ENCODE measurements at places on chromosomes 11 and 22.

GRCh38 chr11:26573896-26574295 lies 1.8 kb upstream of the MUC15 start:
- DNase-seq, result no peak

GRCh38 chr22:25101986-25102385 lies 97.7 kb upstream of the CRYBB3 start:
- DNase-seq, result no peak

GRCh38 chr22:50360578-50360977 lies 17.5 kb downstream of the PPP6R2 start:
- no peak for DNase-seq

DNA sequence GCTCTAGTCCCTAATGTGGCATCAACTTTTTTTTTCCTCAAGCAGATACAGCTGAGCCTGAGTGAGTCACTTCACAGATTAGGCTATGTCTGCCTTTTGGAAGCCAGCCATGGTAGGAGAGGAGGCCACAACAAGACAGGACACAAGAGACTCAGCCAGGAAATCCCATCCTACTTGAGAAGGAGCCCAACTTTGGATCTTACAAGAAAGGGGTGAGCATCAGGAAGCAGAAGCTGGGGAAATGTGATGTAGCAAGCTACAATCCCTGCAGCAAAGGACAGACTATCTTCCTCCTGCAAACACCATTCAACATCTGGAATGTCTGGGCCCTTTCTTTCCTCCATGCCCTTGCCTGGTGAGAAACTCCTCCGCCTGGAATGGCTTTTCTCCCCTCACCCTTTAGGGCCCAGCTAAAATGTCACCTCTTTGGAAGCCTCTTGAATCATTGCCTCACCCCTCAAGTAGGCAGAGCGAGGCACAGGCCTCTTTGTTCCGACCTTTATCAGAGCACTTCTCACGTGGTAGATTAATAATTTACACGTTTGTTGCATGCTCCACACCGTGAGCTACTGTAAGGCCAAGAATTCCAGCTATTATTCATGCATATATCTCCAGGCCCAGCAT lies 156.4 kb upstream of the PITPNB start:
- DNase-seq, result peak; percentile 48

DNA sequence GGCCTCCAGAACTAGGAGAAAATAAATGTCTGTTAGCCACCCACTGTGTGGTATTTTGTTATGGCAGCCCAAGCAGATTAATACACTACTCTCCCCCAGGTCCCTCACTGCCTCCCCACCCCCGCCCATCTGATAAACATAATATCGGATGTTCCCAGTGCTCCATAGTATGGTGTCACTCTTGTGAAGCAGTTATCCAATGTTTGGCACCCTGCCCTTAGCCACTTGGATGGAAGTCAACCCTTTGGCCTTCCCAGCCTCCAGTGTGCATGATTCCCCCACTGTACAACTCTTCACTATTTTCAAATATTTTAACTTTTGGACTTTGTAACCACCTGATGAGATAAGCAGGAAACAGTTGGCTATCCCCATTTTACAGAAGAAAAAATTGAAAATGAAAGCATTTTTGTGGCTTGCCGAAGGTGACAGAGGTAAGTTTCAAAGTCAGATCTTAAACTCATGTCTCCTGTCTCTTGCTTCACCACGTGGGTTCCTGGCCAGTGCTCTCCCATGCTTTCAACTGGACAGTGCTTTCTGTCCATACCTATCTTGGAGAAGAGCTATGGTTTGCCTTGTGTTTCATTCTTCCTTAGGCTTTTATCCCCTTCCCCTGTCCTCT lies 53.2 kb downstream of the ALX4 start:
- no peak for DNase-seq

DNA sequence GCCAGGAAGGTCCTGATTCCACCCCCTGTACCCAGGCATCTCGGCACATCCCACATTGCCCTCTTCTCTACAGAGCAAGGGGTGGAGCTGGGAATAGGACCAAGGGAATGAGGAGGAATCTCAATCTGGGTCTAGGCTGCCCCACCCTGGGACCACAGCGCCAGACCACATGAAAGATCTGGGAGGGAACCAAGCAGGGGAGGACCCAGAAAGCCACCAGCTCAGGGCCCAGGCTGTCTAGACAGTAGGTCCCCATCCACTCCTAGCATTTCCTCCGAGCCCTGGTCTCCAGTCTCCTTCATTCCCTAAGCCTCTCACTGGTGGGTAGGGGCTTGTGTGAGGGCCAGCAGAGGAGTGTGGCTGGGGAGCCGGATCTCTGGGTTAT lies 11.6 kb downstream of the PHLDB1 start:
- peak; percentile 42 for DNase-seq

GRCh38 chr11:7495882-7496551 lies 10.7 kb downstream of the OLFML1 start:
- DNase-seq, result no peak

- no peak for DNase-seq
Observed at GRCh38 chr11:3738723-3739122, 58.6 kb downstream of the NUP98 start.

- DNase-seq, result no peak
Observed at GRCh38 chr11:130549393-130549999, 101.1 kb downstream of the ADAMTS15 start.

DNA sequence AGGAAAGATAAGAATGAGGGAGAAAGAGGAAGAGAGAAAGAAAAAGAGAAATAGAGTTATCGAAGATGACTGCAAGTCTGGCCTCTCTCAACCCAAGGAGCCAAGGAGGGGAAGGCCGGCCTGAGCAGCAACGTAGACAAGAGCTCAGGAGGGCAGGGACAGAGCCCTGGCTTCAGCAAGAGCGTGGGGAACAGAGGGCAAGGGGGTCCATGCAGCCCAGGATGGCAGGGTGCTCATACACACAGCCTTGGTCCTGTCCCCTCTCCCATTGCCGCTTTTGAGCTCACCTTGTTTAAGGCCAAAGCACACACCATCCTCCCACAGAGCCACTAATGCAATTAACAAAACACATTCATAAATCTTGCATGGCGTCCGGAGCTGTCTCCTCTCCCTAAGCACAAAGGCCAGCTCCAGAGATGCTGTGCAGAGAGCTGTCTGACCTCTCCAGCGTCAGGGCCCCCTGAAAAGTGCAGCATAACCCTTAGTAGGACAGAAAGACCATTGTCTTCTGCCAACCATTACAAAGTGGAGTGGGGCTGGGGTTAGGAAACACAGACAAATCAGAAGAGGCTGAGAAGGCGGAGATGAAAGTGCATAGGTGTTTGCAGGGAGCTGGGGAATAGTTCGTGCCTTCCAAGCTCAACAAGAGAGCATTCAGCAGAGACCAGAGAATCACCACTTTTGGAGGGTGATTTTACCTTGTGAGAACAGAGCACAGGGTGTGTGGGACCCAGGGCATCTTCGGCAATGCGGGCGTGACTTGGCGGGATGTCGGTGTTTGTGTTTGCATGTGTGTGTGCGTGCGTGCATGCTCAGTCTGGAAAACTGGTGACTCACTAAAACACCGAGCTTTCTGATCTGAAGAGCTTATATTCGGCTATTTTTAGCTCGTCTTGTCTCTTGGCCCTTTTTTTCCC lies 28.2 kb upstream of the JAM3 start:
- no peak for DNase-seq

- DNase-seq, result no peak
Observed at GRCh38 chr11:120147950-120148270, 10.0 kb upstream of the TRIM29 start.

DNA sequence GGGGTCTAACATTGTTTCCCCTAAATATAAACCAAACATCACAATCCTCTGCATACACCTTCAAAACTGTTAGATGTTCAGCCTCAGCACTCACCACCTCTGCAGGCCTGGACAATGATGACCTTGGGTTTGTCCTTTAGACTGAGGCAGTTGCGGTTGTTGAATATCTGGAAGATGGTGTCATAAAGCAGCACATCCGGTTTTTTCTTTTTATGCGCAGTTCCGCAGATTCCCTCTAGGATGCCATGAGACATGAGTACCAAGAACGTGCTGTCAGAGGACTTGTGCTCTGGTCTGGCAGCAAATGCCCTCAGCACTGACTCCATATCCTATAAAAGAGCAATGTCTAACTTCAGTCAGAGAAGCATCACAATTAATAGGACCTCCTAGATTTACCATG lies 22.8 kb downstream of the CASP5 start:
- peak; percentile 16 for DNase-seq

- DNase-seq, result no peak
Observed at GRCh38 chr11:34987617-34988016, 71.2 kb downstream of the PDHX start.

GRCh38 chr11:35237860-35238715 lies 99.1 kb downstream of the CD44 start:
- DNase-seq, result no peak

GRCh38 chr11:79626135-79627075 lies 185.6 kb upstream of the TENM4 start:
- DNase-seq, result no peak
